ENCODE measurements at places on chromosomes 1 and 21. TPM values are rescaled to one million over a fixed set of nuclear protein-coding genes. Genes with fewer than 3 reads are reported as not detected.

The CLCA1 gene
- total RNA-seq = not detected

DNA sequence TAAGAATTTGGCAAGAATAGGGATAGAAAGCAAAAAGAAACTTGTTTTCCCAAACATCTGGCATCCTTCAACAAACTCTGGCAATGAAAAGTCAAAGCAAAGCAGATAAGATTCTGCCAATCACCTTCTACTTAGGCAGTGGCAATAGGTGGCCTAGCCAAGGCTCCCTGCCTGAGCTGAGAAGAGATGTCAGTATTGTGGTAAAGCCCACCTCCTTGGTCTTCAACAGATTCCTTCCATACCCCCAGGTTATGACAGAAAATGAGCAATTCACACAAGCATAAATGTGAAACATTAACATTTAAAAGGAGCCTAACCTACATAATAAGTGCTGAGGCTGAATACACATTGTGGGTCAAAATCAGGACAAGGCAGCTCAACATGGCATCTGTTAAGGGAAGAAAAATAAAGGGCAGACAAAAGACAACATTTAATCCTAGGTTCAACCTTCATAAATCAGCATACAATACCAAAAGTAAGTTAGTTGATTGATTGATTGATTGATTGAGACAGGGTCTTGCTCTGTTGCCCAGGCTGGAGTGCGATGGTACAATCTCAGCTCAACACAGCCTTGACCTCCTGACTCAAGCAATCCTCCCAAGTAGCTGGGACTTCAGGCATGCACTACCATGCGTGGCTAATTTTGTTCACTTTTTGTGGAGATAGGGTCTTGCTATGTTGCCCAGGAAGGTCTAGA is 123.1 kb downstream of the AKT3 start:
- no peak overlapping the region for H3K4me3 ChIP-seq
- peaks cover 35% of the 10 kb centered on the region for H3K4me1 ChIP-seq
- DNase-seq = no peak
- no peak overlapping the region for H3K27ac ChIP-seq

DNA sequence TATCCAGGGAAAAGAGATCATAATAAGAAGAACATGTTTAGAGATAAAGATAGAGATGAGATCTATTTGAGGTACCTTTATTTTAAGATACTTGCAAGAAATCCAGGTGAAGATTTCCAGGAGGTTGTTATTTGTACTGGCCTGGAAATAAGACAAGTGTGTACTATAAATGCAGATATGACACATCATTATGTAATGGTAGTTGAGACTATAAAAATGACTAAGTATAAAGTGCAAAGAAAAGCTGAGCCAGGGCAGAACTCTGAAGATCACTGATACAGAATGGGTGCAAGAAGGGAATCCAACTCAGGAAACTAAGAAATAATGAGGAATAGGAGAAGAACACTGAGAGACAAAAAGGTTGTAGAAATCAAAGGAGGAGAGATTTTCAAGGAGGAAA is 378.2 kb upstream of the PBX1 start:
- H3K4me1 ChIP-seq = no peaks in the 10 kb centered on the region
- H3K36me3 ChIP-seq = no peaks in the 10 kb centered on the region
- H3K27me3 ChIP-seq = no peaks in the 10 kb centered on the region
- no peak overlapping the region for H3K4me3 ChIP-seq
- H3K27ac ChIP-seq = no peak overlapping the region
- no peak for DNase-seq

The HES3 gene
- total RNA-seq = not detected

DNA sequence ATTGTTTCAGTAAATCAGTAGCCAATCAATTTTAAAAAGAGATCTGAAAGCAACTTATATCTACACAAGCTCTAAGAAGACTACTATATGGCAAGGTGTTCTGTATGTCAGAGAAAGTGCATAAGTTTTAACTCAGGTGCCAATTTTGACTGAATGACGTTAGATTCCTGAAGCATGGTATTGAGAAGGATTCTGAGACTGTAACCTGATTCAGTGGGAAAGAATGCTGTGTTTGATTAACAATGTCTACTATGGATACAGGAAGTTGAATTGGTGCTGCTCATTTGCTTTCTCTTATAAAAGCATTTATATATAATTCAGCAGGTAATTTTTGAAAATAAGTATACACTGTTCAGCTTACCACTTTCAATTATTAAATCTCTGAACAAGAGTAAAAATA is 156.3 kb downstream of the PAPPA2 start:
- no peak overlapping the region for H3K4me3 ChIP-seq
- no peaks in the 10 kb centered on the region for H3K27me3 ChIP-seq
- H3K4me1 ChIP-seq = no peaks in the 10 kb centered on the region
- H3K36me3 ChIP-seq = no peaks in the 10 kb centered on the region
- no peak for DNase-seq

- no peaks in the 10 kb centered on the region for H3K4me1 ChIP-seq
- H3K27ac ChIP-seq = no peak overlapping the region
- H3K36me3 ChIP-seq = no peaks in the 10 kb centered on the region
- no peak overlapping the region for H3K4me3 ChIP-seq
Observed at GRCh38 chr1:112841825-112842224, 114.2 kb downstream of the SLC16A1 start.

- H3K4me1 ChIP-seq = peaks cover 8% of the 10 kb centered on the region
- H3K27ac ChIP-seq = no peak overlapping the region
- no peak for DNase-seq
- no peak overlapping the region for H3K4me3 ChIP-seq
- no peaks in the 10 kb centered on the region for H3K27me3 ChIP-seq
- peaks cover 13% of the 10 kb centered on the region for H3K36me3 ChIP-seq
Observed at GRCh38 chr1:61851849-61852669, 109.8 kb downstream of the PATJ start.

GRCh38 chr1:75130865-75131564 is 3.2 kb upstream of the LHX8 start:
- H3K4me3 ChIP-seq = no peak overlapping the region
- H3K27me3 ChIP-seq = peaks cover 92% of the 10 kb centered on the region
- peaks cover 31% of the 10 kb centered on the region for H3K4me1 ChIP-seq
- H3K27ac ChIP-seq = no peak overlapping the region

- H3K27me3 ChIP-seq = no peaks in the 10 kb centered on the region
- H3K4me1 ChIP-seq = no peaks in the 10 kb centered on the region
- no peak for DNase-seq
- H3K27ac ChIP-seq = no peak overlapping the region
- H3K36me3 ChIP-seq = no peaks in the 10 kb centered on the region
- no peak overlapping the region for H3K4me3 ChIP-seq
Observed at GRCh38 chr1:181743878-181744312, 260.6 kb downstream of the CACNA1E start.

GRCh38 chr1:161307230-161307768 is 2.5 kb downstream of the MPZ start:
- no peaks in the 10 kb centered on the region for H3K36me3 ChIP-seq
- H3K4me1 ChIP-seq = peaks cover 26% of the 10 kb centered on the region
- no peak overlapping the region for H3K4me3 ChIP-seq
- no peak for DNase-seq
- peak overlapping the region; percentile 53 for H3K27ac ChIP-seq

- no peaks in the 10 kb centered on the region for H3K27me3 ChIP-seq
- peaks cover 15% of the 10 kb centered on the region for H3K36me3 ChIP-seq
- no peaks in the 10 kb centered on the region for H3K4me1 ChIP-seq
Observed at GRCh38 chr1:28535180-28535579, 17.7 kb upstream of the TRNAU1AP start.

GRCh38 chr1:115927971-115928370 is 48.3 kb upstream of the SLC22A15 start:
- no peak overlapping the region for H3K27ac ChIP-seq
- H3K4me3 ChIP-seq = no peak overlapping the region
- H3K36me3 ChIP-seq = no peaks in the 10 kb centered on the region
- H3K4me1 ChIP-seq = no peaks in the 10 kb centered on the region
- no peaks in the 10 kb centered on the region for H3K27me3 ChIP-seq

DNA sequence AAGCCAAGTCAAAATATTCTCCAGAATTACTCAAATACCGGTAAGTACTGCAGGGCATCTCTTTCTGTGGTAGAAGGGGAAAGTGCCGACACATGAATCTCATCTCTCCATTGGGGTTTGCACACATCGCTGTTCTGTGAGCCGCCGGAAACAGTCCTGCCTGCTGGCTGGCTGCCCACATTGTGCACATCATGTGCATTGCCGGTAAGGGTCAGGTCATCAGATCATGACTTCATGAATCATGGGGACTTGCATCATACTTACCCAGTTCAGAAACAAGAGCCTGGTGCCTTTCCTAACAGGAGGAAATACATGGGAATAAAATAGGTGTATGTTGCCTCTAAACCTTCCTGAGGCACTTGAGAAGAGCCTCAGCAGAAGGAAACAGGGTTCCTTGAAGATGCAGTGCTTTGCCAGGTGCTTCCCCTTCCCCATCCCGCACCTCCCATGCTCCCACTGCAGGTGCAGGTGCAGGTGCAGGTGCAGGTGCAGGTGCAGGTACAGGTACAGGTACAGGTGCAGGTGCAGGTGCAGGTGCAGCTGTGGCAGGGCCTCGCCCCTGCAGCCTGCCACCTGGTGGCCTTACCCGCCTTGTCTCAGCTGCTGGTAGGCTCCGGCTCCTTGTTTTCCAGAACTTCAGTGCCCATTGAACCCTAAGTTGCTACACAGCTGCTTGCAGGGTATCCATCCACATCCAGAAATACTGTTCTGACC is 26.5 kb downstream of the GPR137B start:
- no peaks in the 10 kb centered on the region for H3K27me3 ChIP-seq
- no peaks in the 10 kb centered on the region for H3K4me1 ChIP-seq
- peak; percentile 79 for DNase-seq
- no peak overlapping the region for H3K4me3 ChIP-seq
- peaks cover 9% of the 10 kb centered on the region for H3K36me3 ChIP-seq

GRCh38 chr1:48688102-48688760 is 88.5 kb downstream of the BEND5 start:
- no peak for DNase-seq
- H3K4me1 ChIP-seq = peaks cover 11% of the 10 kb centered on the region

- no peaks in the 10 kb centered on the region for H3K27me3 ChIP-seq
- peak overlapping the region; percentile 30 for H3K27ac ChIP-seq
- H3K4me3 ChIP-seq = no peak overlapping the region
Observed at GRCh38 chr1:30743584-30744059, 14.0 kb downstream of the LAPTM5 start.

DNA sequence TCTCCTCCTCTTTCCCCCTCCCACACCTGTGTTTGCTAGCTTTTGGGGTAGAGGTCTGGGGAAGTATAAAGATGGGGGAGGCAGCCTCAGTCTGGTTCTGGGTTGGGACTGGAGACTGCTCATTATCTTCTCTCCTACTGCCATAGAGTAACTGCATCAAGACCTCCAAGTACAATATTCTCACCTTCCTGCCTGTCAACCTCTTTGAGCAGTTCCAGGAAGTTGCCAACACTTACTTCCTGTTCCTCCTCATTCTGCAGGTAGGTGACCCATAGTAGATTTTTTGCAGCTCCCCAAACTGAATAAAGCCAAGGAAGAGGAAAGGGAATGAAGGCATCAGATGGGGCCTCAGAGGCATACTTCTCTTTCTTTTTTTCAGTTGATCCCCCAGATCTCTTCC is 5.3 kb downstream of the ATP8B2 start:
- H3K4me1 ChIP-seq = peaks cover 46% of the 10 kb centered on the region
- no peak for DNase-seq
- no peaks in the 10 kb centered on the region for H3K27me3 ChIP-seq
- no peak overlapping the region for H3K4me3 ChIP-seq
- no peak overlapping the region for H3K27ac ChIP-seq
- peaks cover 33% of the 10 kb centered on the region for H3K36me3 ChIP-seq

- H3K27me3 ChIP-seq = no peaks in the 10 kb centered on the region
- no peak overlapping the region for H3K4me3 ChIP-seq
- no peaks in the 10 kb centered on the region for H3K36me3 ChIP-seq
- no peaks in the 10 kb centered on the region for H3K4me1 ChIP-seq
Observed at GRCh38 chr1:164865385-164865784, 306.4 kb downstream of the PBX1 start.

The SHISAL2A gene
- not detected for total RNA-seq

- no peaks in the 10 kb centered on the region for H3K27me3 ChIP-seq
- DNase-seq = no peak
- no peak overlapping the region for H3K27ac ChIP-seq
- no peaks in the 10 kb centered on the region for H3K36me3 ChIP-seq
Observed at GRCh38 chr1:157219182-157219581, 81.0 kb upstream of the ETV3 start.

The NUP210L gene
- not detected for total RNA-seq

- H3K36me3 ChIP-seq = no peaks in the 10 kb centered on the region
- H3K4me3 ChIP-seq = no peak overlapping the region
- no peak overlapping the region for H3K27ac ChIP-seq
- H3K27me3 ChIP-seq = no peaks in the 10 kb centered on the region
Observed at GRCh38 chr1:10945991-10946509, 66.4 kb upstream of the TARDBP start.

The RIMS3 gene
- total RNA-seq = 5.3 TPM

DNA sequence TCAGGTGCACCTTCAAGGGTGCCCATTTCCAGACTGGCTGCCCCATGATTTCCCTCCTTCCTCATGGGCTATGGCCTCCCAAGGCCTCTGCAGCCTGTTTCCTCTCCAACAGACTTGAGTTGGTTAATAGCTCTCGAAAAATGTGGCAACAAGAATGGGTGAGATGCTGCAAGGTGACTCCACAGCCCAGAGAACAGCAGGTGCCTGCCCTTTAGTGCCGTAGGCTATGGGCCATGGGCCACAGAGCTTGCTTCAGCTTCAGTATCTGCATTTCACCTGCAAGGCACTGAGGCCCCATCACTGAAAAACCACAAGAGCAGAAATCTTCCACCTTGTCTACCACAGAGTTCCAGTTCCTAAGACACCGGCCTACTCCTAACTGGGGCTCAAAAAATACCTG is 122.0 kb downstream of the ETS2 start:
- H3K36me3 ChIP-seq = no peaks in the 10 kb centered on the region
- H3K27ac ChIP-seq = no peak overlapping the region
- H3K27me3 ChIP-seq = no peaks in the 10 kb centered on the region
- no peak overlapping the region for H3K4me3 ChIP-seq
- peak; percentile 33 for DNase-seq
- H3K4me1 ChIP-seq = no peaks in the 10 kb centered on the region

DNA sequence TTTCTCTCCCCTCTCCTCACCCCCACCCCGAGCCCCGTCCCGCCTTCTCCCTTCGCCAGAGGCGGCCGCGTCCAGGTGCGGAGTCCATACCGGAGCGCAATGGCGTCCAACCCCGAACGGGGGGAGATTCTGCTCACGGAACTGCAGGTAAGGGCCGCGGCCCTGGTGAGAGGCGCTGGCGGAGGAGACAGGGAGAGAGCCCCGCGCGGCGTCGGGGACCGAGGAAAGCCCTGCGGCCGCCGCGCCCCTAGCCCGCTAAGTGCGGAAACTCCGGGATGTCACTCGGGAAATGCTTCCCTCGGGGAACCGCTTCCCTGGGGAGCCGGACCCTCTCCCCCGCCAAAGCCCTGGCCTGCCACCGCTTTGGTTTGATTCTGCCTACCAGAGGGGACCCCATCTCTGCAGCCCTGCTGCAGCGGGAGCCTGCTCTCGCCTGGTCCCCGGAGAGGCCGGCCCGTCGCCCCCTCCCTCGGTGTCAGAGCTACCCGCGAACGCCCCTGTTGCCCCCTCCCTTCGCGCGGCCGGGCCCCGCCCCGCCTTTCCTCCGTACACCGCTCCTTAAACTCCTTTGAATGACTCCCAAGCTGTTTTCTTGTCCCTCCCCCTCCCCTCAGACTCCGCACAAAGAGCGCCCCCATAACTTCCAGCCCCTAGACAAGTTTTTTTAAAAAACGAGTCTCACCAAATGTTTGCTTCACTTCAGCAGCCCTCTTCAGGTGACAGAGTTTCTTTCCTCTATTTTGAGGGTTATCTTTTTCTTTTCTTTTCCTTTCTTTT is 597 bp downstream of the PKN2 start:
- peak overlapping the region; percentile 95 for H3K4me3 ChIP-seq
- no peaks in the 10 kb centered on the region for H3K36me3 ChIP-seq
- DNase-seq = peak; percentile 76
- peak overlapping the region; percentile 96 for H3K27ac ChIP-seq
- peaks cover 12% of the 10 kb centered on the region for H3K4me1 ChIP-seq

GRCh38 chr1:218517459-218517858 is 172.3 kb downstream of the TGFB2 start:
- H3K27ac ChIP-seq = no peak overlapping the region
- DNase-seq = no peak
- H3K36me3 ChIP-seq = no peaks in the 10 kb centered on the region
- H3K4me1 ChIP-seq = no peaks in the 10 kb centered on the region
- H3K4me3 ChIP-seq = no peak overlapping the region

The KCNAB2 gene
- 6.8 TPM for total RNA-seq
